ENCODE measurements at places on chromosomes 4 and X.
A peak's percentile ranks its signal among the peaks of the same experiment; 100 is the strongest.

- DNase-seq, result no peak
Observed at GRCh38 chr4:4608214-4608537, 66.3 kb upstream of the STX18 start.

DNA sequence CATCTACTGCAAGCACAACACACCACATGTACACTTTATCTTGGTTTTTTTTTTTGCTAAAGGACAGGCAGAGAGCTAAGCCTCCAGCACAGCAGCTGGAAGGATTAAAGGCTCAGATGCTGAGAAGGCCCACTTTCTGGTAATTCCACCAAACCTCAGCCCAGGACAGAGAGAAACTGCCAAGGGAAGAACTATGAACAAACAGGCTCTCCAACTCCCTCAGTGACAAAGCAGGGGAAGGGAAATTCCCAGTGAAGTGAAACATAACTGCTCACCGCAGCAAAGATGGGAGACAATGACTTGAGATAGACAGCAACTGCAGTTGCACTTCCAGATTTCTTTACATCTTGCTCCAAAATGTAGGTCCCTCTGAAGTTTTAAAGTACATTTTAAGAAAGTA is 4.8 kb downstream of the PROM1 start:
- DNase-seq, result no peak

- DNase-seq, result no peak
Observed at GRCh38 chrX:20459410-20460350, 193.0 kb upstream of the RPS6KA3 start.

- DNase-seq, result no peak
Observed at GRCh38 chr4:32147446-32148085, 1427.4 kb downstream of the PCDH7 start.

GRCh38 chr4:81304871-81305270 is 89.8 kb upstream of the PRKG2 start:
- DNase-seq, result no peak

DNA sequence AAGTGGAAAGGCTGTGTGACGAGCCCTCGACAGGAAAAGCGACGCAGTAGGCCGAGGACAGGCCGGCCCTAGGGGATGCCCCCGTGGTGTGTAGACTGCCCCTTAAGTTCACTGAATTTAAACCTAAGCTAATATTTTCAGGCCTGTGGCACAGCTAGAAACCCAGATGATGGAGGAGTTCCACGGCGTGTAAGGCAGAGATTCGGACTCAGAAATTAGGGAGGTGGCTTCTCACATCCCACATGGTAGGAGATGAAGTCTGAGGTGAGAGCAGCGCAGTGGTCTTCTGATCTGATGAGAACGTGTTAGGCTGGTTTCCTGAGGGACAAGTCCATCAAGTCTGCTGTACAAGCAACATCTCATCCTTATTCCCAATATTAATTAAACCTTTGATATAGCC is 7.8 kb downstream of the LRP2BP start:
- DNase-seq, result no peak

GRCh38 chr4:39451423-39452023 is 7.2 kb downstream of the RPL9 start:
- DNase-seq, result no peak

DNA sequence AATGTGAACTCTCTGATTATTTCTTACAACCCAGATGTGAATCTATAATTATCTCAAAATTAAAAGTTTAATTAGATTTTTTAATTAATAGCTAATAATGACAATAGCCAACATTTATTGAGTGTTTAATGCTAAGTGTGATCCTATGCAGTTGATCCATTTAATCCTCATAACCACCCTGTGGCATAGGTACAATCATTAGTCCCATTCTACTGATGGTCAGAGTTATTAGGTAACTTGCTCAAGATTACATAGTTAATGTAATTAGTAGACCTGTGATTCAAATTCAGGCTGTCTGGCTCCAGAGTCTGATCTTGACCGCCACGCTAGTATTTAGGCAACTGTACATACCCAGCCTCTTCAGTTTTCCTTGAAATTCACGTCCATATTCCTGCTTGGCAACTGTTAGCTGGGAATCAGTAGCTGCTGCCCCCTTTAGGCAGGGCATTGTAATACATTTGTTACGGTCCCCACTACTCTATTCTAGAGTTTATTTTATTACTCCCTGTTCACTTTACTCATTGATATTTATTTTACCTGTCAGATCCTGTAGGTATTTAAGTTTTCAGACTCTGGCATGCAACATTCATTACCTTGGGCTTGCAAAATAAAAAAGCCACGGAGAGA is 20.6 kb upstream of the TEC start:
- DNase-seq, result no peak

DNA sequence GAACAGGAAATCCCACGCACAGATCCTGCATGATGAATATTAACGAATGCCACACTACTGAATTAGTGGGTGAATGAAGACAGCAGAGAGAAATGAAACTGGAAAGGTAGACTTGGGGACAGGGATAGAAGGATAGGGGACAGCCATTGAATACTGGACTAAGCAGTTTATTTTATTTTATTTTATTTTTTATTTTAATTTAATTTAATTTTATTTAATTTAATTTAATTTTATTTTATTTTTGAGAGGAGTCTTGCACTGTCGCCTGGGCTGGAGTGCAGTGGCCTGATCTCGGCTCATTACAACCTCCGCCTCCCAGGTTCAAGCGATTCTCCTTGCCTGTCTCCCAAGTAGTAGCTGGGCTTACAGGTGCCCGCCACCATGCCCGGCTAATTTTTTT is 385.2 kb downstream of the GPAT3 start:
- no peak for DNase-seq

DNA sequence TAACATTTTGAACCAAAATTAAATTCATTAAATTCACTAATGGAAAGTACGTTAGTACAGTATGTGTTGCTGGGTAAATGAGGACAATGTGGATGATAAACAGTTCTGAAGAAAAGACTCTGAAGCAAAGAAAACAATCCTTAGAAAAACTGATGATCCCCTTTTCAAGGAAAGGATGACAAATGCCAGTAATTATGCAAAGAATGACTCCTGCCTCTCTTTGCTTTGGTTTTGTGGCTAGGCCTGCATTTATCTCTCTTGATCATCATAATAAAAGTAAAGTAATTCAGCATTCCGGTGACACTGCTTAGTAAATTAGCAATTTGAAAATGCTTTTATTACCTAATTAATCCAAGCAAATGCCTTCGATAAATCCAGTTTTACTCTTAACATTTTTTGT is 652.2 kb upstream of the DIPK2B start:
- no peak for DNase-seq

GRCh38 chr4:106585915-106586349 is 217.4 kb upstream of the GIMD1 start:
- no peak for DNase-seq

GRCh38 chrX:74423289-74423998 is 2.2 kb downstream of the SLC16A2 start:
- peak; percentile 34 for DNase-seq

- DNase-seq, result no peak
Observed at GRCh38 chr4:119536572-119537528, 91.8 kb downstream of the PDE5A start.

DNA sequence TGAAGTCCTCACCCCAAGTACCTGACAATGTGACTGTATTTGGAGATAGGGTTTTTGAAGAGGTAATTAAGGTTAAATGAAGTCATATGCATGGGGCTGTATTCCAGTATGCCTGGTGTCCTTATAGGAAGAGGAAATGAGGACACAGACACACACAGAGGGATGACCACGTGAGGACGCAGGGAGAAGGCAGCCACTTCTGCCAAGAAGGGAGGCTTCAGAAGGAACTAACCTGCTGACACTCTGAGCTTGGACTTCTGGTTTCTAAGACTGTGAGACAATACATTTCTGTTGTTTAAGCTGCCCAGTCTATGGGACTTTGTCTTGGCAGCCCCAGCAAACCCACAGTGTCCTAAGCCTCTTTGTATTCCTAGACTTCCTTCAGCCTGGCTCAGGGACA is 3.0 kb upstream of the SLC2A9 start:
- DNase-seq, result no peak

DNA sequence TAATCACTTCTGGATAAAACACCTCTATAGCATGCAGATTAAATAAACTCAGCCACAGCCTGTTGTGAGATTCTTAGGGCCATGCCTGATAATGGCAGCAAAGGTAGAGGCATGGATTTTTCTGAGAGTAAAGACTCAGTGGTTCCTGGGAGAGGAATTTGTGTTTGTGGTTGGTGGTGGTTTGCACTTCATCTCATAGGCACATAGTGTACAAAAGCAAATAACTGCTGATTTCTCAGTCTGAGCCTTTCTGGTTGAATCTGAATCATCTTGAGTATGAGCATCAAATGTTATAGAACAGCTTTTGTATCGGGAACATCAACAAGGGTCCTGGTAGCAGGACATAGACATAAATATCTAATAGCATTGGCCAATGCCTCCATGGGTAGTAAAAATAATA is 274.3 kb downstream of the FRMPD4 start:
- DNase-seq, result no peak

- DNase-seq, result no peak
Observed at GRCh38 chr4:27915822-27916221, 1055.2 kb downstream of the STIM2 start.

GRCh38 chr4:138438608-138439007 is 196.5 kb upstream of the SLC7A11 start:
- no peak for DNase-seq

DNA sequence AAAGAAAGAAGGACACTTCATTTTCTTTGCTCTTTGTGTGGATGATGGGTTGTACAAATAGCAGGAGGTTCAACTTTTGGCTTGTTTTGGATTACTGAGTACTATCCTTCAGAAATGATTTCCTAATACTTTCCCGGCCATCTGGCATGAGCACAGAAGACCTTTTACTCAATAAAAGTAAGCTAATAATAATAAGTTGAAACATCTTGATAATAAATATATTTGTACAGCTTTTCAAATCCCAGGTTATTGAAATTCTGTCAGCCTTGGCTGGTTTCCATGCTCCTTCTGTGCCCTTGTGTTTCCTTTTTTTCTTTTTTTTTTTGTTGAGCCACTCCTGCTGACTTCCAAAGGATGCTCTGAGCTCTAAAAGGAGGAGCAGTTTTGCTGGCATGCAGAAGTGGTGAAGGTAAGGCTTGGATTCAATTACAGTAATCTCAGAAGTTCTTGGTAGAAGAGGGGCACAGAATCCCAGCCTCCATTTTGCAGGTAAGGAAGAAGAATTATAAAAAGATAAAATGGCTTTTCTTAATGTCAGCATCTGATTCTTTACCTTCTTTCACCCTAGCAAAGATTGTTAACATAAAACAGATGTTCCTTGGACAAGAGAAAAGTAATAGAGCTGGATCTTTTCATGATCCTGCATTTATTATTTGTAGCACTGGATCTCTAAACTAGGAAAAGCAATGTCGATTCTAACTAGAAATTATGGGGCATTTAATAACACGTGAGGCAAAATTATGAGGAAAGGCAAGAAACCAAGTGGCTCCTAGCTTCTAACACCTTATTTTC is 31.9 kb downstream of the REPS2 start:
- DNase-seq, result no peak

DNA sequence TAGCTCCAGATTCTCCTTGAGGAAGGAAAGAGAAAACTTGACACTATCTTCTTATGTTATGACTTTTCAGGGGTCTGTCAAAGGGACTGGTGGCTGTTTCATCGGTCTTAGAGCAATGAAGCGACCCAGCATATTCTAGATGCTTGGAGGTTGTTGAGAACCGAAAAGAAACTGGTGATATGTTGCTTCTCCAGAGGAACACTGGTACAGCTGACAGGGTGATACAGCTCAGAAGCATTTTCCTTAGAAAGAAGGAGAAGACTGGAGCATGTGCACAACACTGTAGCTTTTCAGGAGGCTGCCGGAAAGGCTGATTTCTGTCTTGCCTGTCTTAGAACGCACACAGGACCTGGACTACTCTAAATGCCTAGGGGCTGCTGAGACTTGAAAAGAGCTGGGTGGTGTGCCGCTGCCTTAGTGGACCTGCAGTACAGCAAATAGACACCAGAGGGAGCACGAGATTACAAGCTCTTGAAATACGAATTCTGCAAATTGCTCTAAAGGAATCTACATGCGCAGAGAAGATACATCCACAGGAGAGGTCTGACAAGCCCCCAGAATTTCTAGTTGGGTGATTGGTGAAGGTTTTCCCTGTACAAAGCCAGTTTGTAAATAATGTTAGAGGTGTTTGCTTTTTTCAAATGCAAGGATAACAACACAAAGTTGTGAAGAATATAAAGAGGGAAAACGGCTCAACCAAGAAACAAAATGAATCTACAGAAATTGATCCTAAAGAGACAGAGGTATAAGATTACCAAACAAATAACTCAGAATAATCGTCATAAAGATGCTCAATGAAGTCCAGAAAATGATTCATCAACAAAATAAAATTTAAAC is 223.1 kb upstream of the DMD start:
- DNase-seq, result peak; percentile 79

- no peak for DNase-seq
Observed at GRCh38 chr4:78441756-78442155, 109.8 kb upstream of the ANXA3 start.

- no peak for DNase-seq
Observed at GRCh38 chrX:123835661-123836371, 24.0 kb upstream of the XIAP start.

DNA sequence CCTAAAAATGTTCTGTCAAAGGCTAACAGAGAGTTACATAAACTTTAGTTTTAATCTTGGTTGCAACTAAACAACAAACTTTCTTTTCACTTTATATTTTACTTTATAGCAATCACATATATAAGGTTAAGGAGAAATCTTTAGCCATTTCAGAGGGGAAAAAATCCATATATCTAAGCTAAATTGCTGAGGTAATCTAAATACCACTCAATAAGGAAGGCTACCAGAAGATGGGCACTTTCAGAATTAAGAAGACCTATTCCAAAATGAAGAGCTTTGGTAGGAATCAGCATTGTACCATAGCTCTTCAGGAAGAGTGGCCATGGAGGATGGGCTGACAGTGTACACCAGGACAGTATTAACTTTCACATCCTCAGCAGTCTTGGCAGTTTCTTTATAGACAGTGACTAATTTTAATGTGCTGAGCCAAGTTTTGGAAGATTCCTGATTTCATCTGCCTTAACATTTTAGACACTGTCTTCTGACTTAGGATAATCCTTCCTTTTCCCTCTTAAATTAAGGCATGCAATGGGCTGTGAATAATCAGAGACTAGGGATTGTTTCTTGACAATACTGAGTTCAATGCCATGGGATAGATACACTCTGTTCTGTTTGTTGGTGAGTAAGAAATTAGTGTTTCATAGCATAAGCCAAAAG is 7.1 kb downstream of the FAT4 start:
- no peak for DNase-seq

GRCh38 chr4:8672486-8672885 is 79.9 kb downstream of the CPZ start:
- DNase-seq, result no peak

DNA sequence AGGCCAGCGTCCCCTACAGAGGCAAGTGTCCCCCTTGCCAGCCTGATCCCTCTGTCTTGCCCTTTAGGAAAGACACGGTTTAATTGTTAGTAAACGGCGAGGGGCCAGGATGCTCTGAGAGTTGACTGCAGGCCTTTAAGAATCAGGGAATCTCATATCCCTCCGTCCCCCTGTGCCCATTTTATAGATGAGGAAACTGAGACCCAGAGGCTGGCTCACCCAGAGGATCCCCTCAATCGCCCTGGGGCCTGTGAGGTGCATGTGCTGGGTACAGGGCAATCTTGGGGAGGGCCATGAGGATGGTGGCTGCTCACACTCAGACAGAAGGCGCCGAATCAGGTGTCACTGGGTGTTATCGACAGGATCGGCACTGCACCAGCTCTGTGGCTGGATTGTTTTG is 575 bp downstream of the ZNF185 start:
- DNase-seq, result no peak

- DNase-seq, result no peak
Observed at GRCh38 chrX:150198776-150199175, 164.3 kb upstream of the MAMLD1 start.

- DNase-seq, result no peak
Observed at GRCh38 chr4:14293582-14293981, 666.1 kb upstream of the BOD1L1 start.

GRCh38 chr4:8019396-8020365 is 80.0 kb upstream of the AFAP1 start:
- peak; percentile 54 for DNase-seq
